ENCODE measurements at places on chromosomes 12 and 14.

DNA sequence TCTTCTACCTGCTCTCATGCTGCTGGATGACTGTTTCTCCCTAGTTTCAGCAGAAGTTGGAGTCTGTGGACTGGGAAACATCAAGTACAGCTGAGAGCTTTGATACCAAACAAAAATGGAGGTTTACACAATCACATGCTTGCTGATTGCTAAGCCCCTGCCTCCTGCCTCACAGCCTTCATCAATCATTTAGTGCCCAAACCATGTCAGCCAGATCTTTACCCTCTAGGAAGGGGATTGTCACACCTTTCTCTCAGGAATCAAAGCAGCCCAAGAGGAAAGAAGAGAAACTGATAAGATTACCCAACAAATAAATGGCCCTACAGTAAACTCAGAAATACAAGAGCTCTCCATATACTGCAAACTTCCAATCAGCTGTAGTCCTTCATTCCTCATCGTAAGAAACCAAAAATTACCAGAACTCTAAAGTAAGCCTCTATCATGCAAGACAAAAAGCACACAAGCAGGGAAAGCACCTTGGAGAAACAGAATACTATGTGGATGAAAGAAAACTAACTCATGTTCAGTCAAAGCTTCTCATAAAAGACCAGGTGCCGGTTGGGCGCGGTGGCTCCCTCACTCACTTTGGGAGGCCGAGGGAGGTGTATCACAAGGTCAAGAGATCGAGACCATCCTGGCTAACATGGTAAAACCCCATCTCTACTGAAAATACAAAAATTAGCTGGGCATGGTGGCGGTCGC is 63.6 kb upstream of the RESF1 start:
- H3K27me3 ChIP-seq: no peaks in the 10 kb centered on the region
- H3K4me1 ChIP-seq: peaks cover 8% of the 10 kb centered on the region
- DNase-seq: no peak
- H3K4me3 ChIP-seq: no peak overlapping the region

- H3K4me1 ChIP-seq: no peaks in the 10 kb centered on the region
- no peaks in the 10 kb centered on the region for H3K27me3 ChIP-seq
- no peaks in the 10 kb centered on the region for H3K36me3 ChIP-seq
- no peak for DNase-seq
Measured at GRCh38 chr14:36057452-36058116, 118.9 kb downstream of the PTCSC3 start.

- H3K4me3 ChIP-seq: no peak overlapping the region
- peak overlapping the region; percentile 23 for H3K27ac ChIP-seq
- H3K27me3 ChIP-seq: no peaks in the 10 kb centered on the region
- DNase-seq: peak; percentile 49
- H3K36me3 ChIP-seq: no peaks in the 10 kb centered on the region
- H3K4me1 ChIP-seq: peaks cover 34% of the 10 kb centered on the region
Measured at GRCh38 chr14:95185033-95185766, 27.9 kb upstream of the DICER1 start.

DNA sequence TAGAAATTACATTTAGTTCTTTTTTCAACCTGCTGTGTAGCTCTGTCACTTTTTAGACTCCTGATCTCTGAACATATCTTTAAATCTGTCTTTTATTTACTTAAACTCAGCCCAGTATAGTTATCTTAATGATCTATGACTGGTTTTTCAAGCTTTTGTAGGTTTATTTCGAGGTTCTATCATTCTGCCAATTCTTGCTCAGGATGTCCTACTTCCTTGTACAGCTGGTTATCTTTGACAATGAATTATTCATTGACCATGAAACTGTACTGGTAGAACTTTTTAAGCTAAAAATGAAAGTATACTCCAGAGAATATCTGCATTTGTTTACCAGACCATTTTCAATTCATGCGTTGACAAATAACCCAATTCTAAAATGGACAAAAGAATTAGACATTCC is 37.8 kb downstream of the TC2N start:
- H3K36me3 ChIP-seq: no peaks in the 10 kb centered on the region
- peak overlapping the region; percentile 23 for H3K27ac ChIP-seq
- H3K4me3 ChIP-seq: no peak overlapping the region
- no peaks in the 10 kb centered on the region for H3K27me3 ChIP-seq

DNA sequence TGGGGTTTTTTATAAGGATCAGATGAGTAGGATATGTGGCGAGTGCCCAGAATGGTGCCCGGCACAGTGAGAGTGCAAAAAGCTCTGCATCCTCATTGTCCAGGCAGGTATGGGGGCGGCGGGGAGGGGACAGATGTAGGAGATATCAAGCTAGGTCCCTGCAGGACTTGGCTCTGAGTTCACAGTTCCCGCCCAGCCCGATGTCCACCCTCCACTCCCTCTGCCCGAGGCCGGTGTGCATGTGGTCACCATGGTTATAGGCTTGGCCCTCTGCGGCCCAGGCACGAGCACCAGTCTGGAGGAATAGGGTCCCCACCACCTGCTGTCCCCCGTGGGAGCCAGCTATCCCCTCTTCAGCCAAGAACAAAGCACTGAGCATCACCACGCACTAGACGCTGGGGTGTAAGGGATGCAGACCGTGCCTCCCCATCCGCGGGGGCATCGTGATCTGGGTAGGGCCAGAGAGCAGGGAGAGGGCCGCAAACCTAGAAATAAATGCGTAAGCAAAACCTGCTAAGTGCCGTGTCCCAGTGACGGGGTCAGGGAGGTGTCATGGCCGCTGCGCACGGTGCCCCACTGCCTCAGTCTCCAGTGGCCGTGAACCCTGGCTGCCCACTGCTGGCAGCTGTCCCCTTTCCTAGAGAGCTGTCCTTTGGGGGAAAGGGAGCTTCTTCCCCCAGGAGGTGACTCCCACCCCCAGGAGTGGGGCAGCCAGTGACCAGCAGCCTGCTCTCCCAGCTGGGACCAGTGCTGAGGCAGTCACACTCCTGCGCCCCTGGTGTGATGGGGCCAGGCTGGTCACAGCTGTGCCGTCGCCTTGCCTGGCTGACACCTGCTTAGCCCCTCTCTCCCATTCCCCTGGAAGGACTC is 12.0 kb downstream of the RFLNA start:
- no peak overlapping the region for H3K27ac ChIP-seq
- H3K27me3 ChIP-seq: no peaks in the 10 kb centered on the region
- DNase-seq: no peak
- H3K4me1 ChIP-seq: no peaks in the 10 kb centered on the region

- no peak for DNase-seq
- H3K27me3 ChIP-seq: no peaks in the 10 kb centered on the region
- no peaks in the 10 kb centered on the region for H3K36me3 ChIP-seq
- no peak overlapping the region for H3K27ac ChIP-seq
- no peaks in the 10 kb centered on the region for H3K4me1 ChIP-seq
- H3K4me3 ChIP-seq: no peak overlapping the region
Measured at GRCh38 chr14:74308695-74309094, 6.0 kb upstream of the ABCD4 start.

- no peak overlapping the region for H3K27ac ChIP-seq
- no peaks in the 10 kb centered on the region for H3K36me3 ChIP-seq
- H3K4me3 ChIP-seq: no peak overlapping the region
- DNase-seq: no peak
- no peaks in the 10 kb centered on the region for H3K4me1 ChIP-seq
Measured at GRCh38 chr14:79473651-79474050, 737.7 kb downstream of the DIO2 start.

DNA sequence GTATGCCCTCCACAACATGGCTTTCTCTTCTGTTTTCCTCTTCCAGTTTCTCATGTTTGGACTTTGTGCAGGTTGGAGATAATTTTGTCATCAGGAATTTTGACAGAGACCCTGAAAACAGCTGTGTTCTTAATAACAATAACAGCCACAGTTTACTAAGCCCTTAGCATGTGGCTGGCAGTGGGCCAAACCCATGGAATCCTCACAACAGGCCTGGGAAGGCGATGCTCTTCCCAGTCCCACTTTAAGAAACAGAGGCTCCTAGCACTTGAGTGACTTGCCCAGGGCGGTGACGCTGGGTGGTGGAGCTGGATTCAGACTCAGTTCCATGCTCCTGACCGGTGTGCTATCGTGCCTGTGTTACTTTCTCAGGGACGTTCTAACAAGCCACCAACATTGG is 20.1 kb upstream of the PLEKHG3 start:
- no peaks in the 10 kb centered on the region for H3K27me3 ChIP-seq
- H3K4me1 ChIP-seq: peaks cover 37% of the 10 kb centered on the region
- no peak overlapping the region for H3K4me3 ChIP-seq
- peak; percentile 44 for DNase-seq
- H3K27ac ChIP-seq: peak overlapping the region; percentile 51
- H3K36me3 ChIP-seq: no peaks in the 10 kb centered on the region

- no peak overlapping the region for H3K4me3 ChIP-seq
- H3K4me1 ChIP-seq: no peaks in the 10 kb centered on the region
- H3K36me3 ChIP-seq: no peaks in the 10 kb centered on the region
- H3K27ac ChIP-seq: no peak overlapping the region
- DNase-seq: no peak
Measured at GRCh38 chr14:90093942-90094595, 32.3 kb downstream of the KCNK13 start.
